ENCODE measurements at places on chromosomes 5 and 9.

DNA sequence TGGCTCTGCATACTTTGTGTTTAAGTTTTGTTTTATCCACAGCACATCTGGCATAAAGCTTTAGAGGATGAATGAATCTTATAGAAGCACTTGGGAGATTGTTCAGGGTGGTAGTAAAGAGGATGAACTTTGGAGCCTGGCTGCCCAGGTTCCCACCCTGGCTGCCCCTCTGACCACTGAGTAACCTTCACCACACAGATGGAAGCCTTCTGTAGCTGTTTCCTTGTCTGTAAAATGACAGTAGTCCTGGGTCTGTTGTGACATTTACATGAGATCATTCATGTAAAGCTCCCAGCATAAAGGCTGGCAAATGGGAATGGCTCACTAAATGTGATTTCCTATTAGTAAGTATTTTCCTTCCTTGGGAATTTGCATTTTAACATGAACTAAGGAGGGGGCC is 85.7 kb upstream of the FAM169A start:
- no peak for DNase-seq

DNA sequence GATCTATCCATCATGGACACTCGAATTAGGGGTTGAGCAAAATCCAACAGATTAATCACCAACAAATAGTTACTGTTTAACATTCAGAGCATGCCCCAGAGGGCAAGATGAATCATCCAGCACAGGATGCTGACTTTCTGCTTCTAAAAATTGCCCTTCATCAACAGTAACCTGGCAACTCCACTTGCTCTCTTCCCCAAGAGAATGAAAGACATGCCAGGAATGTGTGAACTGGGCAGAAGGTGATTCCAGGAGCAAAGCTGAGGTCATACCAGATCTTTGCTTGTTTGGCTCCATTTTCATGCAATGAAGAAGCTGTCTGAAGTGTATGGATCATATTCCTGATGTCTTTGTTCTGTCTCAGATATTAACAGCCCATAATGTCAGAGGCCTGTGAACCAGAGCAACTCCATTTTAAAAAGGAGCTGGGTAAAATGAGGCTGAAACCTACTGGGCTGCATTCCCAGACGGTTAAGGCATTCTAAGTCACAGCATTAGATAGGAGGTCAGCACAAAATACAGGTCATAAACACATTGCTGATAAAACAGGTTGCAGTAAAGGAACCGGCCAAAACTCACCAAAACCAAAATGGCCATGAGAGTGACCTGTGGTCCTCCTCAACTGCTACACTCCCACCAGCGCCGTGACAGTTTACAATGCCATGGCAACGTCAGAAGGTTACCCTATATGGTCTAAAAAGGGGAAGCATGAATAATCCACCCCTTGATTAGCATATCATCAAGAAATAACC is 2.5 kb upstream of the ZNF367 start:
- peak; percentile 87 for DNase-seq

DNA sequence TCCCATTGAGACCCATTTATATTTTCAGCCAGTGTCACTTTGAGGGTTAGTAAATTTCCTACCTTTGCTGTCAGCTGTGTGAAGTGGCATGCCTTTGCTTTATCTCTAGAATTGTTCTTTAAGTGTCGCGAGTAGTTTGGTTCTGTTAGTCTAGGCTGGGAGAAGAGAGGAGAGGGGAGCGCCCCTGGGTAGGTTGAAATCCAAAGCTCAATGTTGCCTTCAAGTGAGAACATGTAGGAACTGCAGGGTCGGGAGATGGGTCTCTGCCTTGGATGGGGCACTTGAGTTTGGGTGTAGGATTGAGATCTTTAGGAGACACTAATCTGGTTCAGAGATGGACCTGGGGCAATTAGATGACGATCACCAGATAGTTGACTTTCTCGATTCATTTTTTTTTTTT is 46.3 kb downstream of the STC2 start:
- DNase-seq, result peak; percentile 74

DNA sequence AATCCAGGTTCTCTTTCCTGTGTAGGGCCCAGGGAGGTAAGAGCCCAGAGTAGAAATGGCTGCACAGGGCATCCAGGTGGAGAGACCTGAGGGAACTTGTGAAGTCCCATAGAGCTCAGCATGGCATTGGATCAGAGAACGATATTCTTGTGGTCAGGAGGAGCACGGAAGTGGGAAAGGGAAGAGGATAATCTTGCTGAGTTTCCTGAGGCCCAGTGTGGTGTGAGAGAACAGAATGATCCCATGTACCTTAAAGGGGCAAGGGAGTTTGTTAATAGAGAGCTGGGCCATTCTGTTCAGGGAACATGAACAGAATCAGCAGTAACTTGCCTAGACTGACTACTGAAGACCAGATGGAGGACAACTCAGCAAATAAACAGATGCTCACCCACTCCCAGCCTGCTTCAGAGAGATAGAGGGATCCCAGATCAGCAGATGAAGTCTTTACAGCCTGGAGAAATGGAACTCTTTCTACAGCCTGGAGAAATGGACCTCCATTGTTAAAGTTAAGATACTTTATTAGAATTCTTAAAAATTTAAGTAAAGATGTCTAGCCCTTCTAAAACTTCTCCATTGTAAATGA is 119.7 kb upstream of the ELL2 start:
- no peak for DNase-seq

GRCh38 chr5:14156290-14156649 is 13.1 kb downstream of the TRIO start:
- DNase-seq, result no peak

GRCh38 chr5:122773619-122774018 is 1.3 kb upstream of the SNX2 start:
- DNase-seq, result no peak

DNA sequence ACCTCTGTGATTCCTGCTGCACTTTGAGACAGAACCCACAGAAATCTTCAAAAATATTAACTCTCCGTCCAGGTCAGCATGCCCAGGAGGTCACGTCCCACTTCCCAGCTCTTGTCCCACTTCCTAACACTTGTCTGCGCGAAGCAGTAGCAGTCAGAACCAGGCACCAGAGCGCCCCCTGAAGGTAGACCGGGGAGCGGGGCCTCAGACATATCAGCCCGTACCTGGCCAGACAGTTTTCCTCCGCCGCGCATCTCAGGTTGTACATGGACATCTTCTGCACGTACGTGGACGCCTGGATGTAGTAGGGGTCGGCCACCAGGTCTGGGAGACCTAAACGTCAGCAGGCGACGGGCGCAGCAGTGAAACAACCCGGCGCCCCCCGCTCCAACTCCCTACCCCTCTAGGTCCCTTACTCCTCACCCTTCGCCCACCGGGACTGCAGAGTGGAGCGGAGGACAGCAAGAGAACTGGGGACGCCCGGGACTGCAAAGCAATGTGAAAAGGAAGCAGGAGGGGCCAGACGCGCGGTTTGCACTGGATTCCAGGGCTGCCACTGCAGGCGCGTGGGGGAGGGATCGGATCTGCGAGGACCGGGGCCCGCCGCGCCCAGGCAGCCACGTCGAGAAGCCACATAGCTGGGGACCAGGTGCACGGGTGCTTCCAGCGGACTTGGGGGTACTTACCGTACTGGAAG is 1.2 kb downstream of the LOX start:
- peak; percentile 91 for DNase-seq

- no peak for DNase-seq
Observed at GRCh38 chr9:38318759-38319495, 73.6 kb upstream of the ALDH1B1 start.

DNA sequence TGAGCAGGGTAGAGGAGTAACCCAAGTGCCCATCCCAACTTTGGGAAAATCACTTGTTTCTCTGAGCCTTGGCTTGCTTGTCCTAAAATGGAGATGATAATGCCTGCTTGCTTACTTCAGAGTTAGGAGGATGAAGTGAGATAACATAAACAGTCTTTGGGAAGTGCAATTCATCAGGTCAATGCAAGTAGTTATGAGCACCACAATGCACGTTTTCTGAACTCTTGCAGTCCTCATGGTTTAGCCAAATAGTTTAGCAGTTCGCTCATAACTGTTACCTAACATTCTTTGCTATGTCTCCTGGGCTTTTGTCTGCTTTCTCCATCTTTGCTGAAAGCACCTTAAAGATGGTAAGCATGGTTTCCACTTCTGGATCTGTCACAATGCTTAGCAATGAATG is 270.0 kb downstream of the ADAMTSL1 start:
- DNase-seq, result no peak

DNA sequence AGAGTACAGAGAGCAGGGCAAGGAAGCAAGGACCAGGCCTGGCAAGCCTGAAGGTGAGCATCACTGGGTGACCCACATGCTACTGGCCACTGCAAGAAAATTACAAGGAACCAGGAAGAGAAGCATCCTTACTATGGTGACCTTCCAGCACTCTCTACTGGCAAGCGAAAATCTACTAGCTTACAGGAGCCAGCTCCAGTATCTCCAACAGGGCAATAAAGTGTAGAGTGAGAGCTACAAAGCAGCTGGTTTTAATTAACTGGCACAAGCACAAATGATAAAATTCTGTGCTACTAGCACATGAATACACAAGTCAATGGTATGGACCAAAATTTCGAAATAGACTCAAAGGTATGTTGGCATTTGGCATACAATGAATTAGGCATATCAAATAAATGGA is 113.3 kb upstream of the CAST start:
- DNase-seq, result no peak

All from ELF-1 (cell line).